ENCODE measurements at places on chromosomes 7 and 10. TPM values are rescaled to one million over a fixed set of nuclear protein-coding genes. Genes with fewer than 3 reads are reported as not detected.

DNA sequence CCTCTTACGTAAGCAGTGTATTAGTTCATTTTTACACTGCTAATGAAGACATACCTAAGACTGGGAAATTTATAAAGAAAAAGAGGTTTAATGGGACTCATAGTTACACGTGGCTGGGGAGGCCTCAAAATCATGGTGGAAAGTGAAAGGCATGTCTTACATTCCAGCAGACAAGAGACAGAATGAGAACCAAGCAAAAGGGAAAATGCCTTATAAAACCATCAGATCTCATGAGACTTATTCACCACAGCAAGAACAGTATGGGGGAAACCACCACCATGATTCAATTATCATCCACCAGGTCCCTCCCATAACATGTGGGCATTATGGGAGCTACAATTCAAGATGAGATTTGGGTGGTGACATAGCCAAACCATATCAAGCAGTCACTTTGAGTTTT lies 126.3 kb upstream of the CXCL12 start:
- no peak for DNase-seq
- no peaks in the 10 kb centered on the region for H3K27me3 ChIP-seq
- H3K4me3 ChIP-seq: no peak overlapping the region
- H3K36me3 ChIP-seq: no peaks in the 10 kb centered on the region
- H3K27ac ChIP-seq: no peak overlapping the region

GRCh38 chr7:44215531-44215930 lies 14.8 kb downstream of the YKT6 start:
- peaks cover 16% of the 10 kb centered on the region for H3K4me1 ChIP-seq
- no peaks in the 10 kb centered on the region for H3K27me3 ChIP-seq
- H3K27ac ChIP-seq: no peak overlapping the region
- peaks cover 24% of the 10 kb centered on the region for H3K36me3 ChIP-seq

Gene PRTFDC1
- 34.3 TPM for polyA plus RNA-seq

DNA sequence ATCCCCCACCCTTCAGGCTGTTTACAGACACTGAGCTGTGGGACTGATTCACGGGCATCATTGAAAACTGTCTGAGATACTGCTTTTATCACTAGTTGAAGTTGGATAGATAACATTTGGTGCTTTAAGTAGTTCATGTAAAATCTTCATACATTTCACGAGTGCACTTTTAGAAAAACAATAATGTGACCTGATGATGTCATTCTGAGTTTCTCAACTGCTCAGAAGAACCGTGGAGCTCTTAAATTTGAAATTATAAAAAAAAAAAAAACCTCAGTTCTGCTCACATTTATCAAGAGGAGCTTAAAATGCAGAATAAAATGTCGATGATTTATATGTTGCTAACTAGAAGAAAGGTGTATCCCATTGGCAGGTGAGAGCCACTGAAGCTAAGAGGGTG lies 81.5 kb downstream of the GALNT11 start:
- no peak overlapping the region for H3K4me3 ChIP-seq
- no peak overlapping the region for H3K27ac ChIP-seq
- DNase-seq: no peak
- no peaks in the 10 kb centered on the region for H3K27me3 ChIP-seq
- peaks cover 42% of the 10 kb centered on the region for H3K36me3 ChIP-seq

Gene AKR1D1
- 4.4 TPM for polyA plus RNA-seq

Gene AP1S1
- 56.4 TPM for polyA plus RNA-seq

Gene FLNC
- polyA plus RNA-seq: 53.3 TPM

Gene CLDN3
- polyA plus RNA-seq: 167 TPM

DNA sequence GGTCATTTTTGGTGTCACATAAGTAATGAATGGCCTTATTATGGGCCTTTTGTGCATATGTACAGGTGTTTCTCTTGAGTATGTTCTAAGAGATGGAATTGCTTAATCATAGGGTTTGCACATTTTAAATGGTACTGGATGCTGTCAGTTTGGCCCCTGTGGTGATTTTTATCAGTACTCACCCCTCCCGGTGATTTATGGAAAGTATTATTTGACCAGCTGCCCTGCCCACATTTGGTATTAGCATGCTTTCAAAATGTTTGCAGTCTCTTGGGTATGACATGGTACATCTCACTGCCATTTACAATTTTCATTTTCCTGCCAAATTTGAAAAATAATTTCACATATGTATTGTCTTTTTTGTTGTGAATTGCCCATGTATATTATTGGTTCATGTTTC lies 427.7 kb downstream of the LRMDA start:
- H3K4me1 ChIP-seq: no peaks in the 10 kb centered on the region
- DNase-seq: no peak
- no peak overlapping the region for H3K4me3 ChIP-seq
- no peak overlapping the region for H3K27ac ChIP-seq
- no peaks in the 10 kb centered on the region for H3K36me3 ChIP-seq
- H3K27me3 ChIP-seq: no peaks in the 10 kb centered on the region

Gene SEMA4G
- polyA plus RNA-seq: 121 TPM

- H3K4me3 ChIP-seq: no peak overlapping the region
- H3K4me1 ChIP-seq: peaks cover 17% of the 10 kb centered on the region
- peaks cover 11% of the 10 kb centered on the region for H3K36me3 ChIP-seq
- H3K27ac ChIP-seq: peak overlapping the region; percentile 54
- no peaks in the 10 kb centered on the region for H3K27me3 ChIP-seq
- no peak for DNase-seq
Measured at GRCh38 chr7:30430777-30431176, 47.8 kb downstream of the NOD1 start.

Gene TRPV5
- polyA plus RNA-seq: 0.73 TPM

- H3K27ac ChIP-seq: no peak overlapping the region
- H3K36me3 ChIP-seq: no peaks in the 10 kb centered on the region
- H3K4me1 ChIP-seq: no peaks in the 10 kb centered on the region
- peaks cover 12% of the 10 kb centered on the region for H3K27me3 ChIP-seq
- no peak overlapping the region for H3K4me3 ChIP-seq
Measured at GRCh38 chr7:139500770-139501138, 17.3 kb upstream of the KLRG2 start.

DNA sequence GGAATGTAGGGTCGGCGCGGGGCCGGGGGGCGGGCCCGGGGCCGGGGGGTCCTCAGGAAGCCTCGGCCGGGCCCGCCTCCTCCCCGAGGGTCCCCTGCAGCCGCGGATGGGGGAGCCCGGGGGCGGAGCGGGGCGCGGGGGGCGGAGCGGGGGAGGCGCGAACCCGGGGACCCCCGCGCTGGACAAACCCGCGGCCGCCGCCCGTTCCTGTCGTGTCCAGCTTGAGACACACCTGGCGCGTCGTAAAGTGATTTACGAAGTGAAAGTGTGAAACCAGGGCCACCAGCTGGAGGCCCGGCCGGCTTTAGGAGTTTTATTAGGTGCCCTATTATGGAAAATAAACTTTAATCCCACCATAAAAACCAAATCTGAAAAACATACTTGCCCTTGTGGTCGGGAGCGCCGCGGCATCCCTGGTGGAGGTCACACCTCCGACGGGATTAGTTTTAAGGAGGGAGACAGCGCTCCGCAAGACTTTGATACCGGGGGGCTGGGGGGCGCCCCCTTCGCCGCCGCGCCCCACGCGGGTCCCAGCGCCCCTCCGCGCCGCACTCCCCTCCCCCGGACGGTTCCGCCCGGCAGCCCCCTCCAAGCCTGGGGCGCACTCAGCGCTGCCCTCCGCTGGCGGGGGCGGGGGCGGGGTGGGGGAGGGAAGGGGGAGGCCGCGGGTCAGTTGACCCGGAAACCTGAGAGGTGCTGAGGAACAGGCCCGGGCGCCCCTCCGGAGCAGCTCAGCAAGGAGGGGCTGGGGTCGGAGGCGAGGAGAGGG lies 10.3 kb downstream of the MNX1 start:
- peaks cover 31% of the 10 kb centered on the region for H3K4me1 ChIP-seq
- peaks cover 62% of the 10 kb centered on the region for H3K27me3 ChIP-seq
- DNase-seq: no peak
- peak overlapping the region; percentile 45 for H3K4me3 ChIP-seq

- H3K27ac ChIP-seq: no peak overlapping the region
- H3K36me3 ChIP-seq: peaks cover 20% of the 10 kb centered on the region
- DNase-seq: no peak
- H3K4me1 ChIP-seq: no peaks in the 10 kb centered on the region
- H3K27me3 ChIP-seq: no peaks in the 10 kb centered on the region
Measured at GRCh38 chr10:95377950-95378349, 87.1 kb upstream of the PDLIM1 start.

- no peak overlapping the region for H3K4me3 ChIP-seq
- no peaks in the 10 kb centered on the region for H3K4me1 ChIP-seq
- H3K27ac ChIP-seq: no peak overlapping the region
- no peak for DNase-seq
- H3K36me3 ChIP-seq: no peaks in the 10 kb centered on the region
Measured at GRCh38 chr10:116798859-116799258, 50.4 kb upstream of the ENO4 start.

Gene IFIT1B
- 0.34 TPM for polyA plus RNA-seq

DNA sequence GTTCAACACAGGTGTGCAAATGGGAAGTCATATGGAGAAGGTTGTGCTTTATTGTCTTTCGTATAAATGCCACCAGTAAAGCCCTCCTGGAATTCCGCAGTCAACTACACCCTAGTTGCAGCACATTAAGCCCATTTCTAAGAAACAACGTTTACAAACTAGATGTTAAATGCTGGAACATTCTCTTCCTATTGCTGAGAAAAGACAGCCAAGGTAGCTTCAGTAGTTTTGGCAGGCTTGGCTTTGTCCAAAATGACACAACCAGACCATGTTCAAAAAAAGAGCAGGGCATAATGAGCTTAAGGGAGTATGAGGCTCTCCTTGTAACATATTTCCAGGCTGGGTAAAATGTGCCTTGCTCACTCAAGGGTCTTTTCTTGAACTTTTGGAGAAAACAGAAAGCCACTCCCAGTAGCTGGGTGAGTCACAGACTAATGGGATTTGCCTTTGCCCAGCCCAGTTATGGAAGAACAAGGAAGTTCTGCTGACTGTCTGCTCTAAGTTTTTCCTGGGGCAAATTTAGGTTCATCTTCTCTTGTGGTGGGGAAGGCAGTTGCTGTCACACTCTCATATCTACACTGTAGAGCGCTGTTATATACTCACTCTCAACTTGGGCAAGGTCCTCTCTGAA lies 238.7 kb downstream of the PLXNA4 start:
- no peaks in the 10 kb centered on the region for H3K4me1 ChIP-seq
- H3K27ac ChIP-seq: no peak overlapping the region
- no peaks in the 10 kb centered on the region for H3K36me3 ChIP-seq

- no peaks in the 10 kb centered on the region for H3K4me1 ChIP-seq
- no peak for DNase-seq
- H3K27me3 ChIP-seq: no peaks in the 10 kb centered on the region
- no peak overlapping the region for H3K27ac ChIP-seq
- H3K4me3 ChIP-seq: no peak overlapping the region
Measured at GRCh38 chr10:75035975-75036708, 75.3 kb upstream of the SAMD8 start.

Gene AS3MT
- polyA plus RNA-seq: 15.5 TPM

Gene MLXIPL
- 195 TPM for polyA plus RNA-seq

DNA sequence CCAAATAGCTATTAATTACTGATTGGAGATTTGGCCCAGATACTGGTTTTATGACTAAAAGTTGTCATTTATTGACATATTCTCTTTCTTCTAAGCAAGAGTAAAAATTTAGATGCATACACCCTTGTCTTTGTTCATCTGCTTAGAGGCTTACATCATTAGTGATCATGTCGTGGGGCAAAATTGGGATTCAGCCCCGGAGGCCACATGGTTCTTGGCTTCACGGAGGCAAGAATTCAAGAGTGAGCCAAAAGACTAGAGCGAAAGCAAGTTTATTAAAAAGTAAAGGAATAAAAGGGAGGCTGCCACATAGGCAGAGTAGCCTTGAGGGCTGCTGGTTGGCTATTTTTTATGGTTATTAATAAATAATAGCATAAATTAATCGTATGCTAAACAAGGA lies 41.1 kb downstream of the MINPP1 start:
- no peaks in the 10 kb centered on the region for H3K27me3 ChIP-seq
- H3K4me1 ChIP-seq: peaks cover 6% of the 10 kb centered on the region
- DNase-seq: no peak
- H3K36me3 ChIP-seq: peaks cover 24% of the 10 kb centered on the region

Gene EPO
- polyA plus RNA-seq: 0.19 TPM

DNA sequence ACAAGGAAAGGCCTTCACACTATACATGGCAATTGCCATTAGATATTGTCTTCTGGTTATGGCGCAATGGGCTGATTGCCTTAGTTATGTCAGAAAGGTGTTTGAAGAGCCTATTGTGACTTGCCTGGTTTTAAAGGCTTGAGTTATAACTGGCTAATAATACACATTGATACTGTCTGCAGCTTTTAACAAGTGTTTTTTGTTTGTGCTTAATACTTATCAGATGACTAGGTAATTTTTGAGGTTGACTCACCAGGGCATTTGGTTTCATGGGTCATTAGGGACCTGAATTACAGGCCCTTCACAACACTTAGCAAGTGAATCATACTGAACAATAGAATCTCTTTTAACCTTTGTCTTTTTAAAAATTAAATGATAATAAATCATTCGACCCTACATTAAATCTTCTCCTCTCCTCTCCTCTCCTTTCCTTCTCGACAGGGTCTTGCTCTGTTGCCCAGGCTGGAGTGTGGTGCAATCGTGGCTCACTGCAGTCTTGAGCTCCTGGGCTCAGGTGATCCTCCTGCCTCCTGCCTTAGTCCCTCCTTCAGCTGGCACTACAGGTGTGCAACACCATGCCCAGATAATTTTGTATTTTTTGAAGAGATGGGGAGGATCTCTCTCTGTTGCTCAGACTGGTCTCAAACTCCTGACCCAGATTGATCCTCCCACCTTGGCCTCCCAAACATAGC lies 196.3 kb downstream of the JCAD start:
- no peak overlapping the region for H3K4me3 ChIP-seq
- H3K27me3 ChIP-seq: no peaks in the 10 kb centered on the region
- no peak for DNase-seq
- H3K36me3 ChIP-seq: no peaks in the 10 kb centered on the region
- no peak overlapping the region for H3K27ac ChIP-seq

- no peaks in the 10 kb centered on the region for H3K4me1 ChIP-seq
- no peak for DNase-seq
- H3K36me3 ChIP-seq: no peaks in the 10 kb centered on the region
- no peak overlapping the region for H3K4me3 ChIP-seq
Measured at GRCh38 chr10:4784667-4785333, 41.2 kb upstream of the AKR1E2 start.

DNA sequence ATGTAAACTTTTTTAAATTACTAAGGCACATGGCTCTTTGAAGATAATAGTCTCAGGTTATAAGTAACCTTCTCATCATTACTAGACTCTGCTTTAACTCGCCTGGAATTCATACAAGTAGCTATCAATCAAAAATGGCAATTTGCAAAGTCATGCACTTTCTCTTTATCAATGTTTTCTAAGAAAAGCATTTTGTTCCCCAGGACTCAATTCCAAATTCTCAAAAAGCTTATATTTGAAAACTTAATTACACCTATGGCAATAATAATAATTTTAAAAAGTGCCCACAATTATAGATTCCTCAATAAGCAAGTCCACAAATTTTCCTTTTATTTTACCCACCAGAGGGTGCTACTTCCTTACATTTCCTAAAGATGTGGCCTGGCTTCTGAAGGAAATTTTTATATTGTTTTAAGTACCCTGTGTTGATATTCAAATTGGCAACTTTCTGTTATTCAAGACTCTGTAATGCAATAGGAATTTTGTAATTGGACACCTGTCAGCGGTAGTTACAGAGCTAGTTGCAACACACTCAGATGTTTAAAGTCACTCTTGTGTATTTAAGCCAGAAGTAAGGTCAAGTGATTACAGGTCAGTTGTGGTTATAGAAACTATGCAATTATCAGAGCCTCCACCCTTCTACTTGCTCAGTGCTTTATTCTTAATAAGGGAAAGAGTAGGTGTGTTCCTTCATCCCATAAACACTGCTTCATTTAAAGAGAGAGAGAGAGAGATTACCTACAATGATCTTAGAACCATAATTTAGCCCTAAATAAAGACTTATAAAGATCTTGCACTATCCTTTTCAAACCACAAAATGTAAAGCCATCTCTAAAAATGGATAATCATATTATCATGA lies 47.1 kb upstream of the HYAL4 start:
- no peaks in the 10 kb centered on the region for H3K36me3 ChIP-seq
- DNase-seq: peak; percentile 74
